Mucosa of gallbladder (tissue), 1 donor: ENCODE measurements at places on chromosomes 1 and 21.

DNA sequence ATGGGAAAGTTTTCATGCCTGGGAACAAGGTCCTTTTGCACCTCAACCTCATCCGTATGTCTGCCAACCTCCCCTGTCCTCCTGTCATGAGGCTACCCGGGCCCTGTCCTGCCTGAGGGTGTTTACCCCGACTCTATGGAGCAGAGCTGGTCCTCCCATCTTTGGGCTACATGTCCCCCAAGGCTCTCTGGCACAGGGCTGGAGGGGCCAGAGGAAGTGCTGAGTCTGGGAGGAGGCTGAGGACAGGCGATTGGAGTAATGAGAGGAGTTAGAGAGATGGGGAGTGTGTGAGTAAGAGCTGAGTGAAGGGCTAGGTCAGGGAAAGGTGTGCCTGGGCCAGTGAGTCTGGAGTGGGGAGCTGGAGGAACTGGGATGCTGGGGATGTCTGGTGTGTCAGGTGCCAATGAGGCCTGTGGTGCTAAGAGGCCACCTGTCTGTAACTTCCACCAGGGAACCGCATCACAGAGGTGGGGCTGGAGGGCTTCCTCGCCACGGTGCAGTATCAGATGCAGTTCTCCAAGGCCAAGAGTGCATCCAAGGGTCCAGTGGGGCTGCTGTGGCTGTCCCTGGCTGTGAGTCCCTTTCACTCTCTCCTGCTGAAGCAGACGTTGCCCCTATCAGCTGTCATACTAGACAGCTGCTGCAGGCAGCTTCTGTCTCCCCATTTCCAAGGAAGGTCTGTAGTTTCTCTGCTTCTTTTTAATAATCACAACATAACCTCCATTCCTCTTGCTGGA is 11.7 kb downstream of the LRRC71 start:
- no peak for DNase-seq

GRCh38 chr1:208237241-208237640 is 6.9 kb downstream of the PLXNA2 start:
- DNase-seq = no peak

- peak; percentile 74 for DNase-seq
Observed at GRCh38 chr1:201488830-201489589, 17.9 kb downstream of the CSRP1 start.

DNA sequence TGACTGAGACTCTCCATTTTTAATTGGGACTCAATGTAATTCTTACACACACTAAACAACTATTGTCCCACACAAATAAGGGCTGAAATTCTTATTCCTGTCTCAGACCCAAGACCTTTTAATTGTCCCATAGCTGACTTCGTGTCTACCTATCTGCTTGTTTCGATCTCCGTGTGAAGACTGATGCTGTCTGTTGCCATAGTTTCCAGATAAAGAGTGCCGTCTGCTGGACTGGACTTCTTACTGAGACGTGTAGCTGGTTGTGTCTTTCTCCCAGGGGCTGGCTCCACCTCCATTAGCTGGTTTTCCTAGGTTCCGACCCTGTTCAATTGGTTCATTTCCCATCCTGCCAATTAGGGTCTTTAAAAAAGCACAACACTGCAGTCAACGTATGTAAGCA is 235.3 kb upstream of the PLXNA2 start:
- DNase-seq = no peak

- peak; percentile 86 for DNase-seq
Observed at GRCh38 chr1:109910123-109910962, at the start of gene CSF1. TSS of gene CSF1 (plus strand) at chr1:109910849. CDS start at chr1:109911024, 175 bp downstream.

DNA sequence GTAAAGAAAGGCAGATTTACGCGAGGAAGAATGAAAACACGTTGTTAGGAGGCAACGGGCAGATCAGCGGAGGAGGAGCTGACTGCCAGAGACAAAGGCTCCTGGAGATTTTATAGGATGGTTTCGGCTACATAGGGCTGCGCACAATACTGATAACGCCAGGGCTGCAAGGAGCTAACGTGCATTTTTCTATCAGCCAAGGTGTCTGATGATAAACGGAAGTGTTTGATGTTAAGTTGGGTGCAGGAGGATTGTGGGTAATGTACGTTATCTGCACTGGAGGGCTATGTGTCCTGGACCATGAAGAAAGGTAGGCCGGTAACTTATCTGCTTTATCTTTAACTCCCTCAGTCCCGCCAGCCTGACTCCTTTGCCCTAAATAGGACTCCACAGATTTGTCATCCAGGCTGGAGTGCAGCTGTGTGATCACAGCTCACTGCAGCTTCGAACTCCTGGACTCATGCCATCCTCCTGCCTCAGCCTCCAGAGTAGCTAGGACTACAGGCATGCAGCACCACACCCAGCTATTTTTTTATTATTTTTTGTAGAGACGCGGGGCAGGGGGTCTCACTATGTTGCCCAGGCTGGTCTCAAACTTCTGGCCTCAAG is 29.6 kb downstream of the SETD4 start:
- no peak for DNase-seq

DNA sequence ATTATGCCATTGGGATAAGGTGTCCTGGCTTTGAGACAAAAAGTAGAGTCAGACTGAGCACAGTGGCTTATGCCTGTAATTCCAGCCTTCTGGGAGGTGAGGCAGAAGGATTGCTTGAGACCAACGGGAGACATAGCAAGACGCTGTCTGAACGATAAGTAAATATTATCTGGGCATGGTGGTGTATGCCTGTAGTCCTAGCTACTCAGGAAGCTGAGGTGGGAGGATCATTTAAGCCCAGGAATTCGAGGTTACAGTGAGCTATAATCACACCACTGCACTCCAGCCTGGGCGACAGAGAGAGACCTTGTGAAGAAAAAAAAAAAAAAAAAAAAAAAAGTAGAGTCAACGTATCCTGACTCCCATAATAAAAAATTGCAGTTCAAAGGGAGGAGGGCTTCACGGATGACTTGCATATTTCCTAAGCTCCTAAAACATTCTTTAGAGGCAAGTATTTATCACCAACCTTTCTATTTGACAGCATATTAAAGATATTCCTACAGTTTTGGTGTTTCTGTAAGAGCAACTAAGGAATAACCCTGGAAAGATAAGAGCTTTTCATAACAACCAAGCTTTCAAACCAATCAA is 141.2 kb downstream of the SLC44A5 start:
- no peak for DNase-seq

DNA sequence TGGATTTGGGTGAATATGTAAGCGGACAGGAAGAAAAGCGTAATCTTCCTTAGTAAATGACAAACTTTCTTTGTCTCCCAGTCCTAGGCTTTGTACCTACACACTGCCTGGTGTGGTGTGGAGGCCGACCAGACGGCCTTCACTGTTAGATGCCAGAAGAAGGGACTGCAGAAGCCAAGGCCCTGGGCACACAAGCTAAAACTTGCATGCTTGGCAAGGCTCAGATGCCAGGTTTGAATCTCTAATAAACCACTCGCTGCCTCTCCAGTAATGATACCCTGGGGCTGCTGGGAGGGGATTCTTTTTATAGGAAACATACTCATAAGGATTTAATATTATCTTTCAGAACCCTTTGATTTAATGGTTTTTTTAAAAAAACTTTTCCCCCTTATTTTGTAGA is 263.8 kb downstream of the PTPRC start:
- DNase-seq = no peak

- DNase-seq = no peak
Observed at GRCh38 chr1:185063719-185064118, 18.4 kb downstream of the RNF2 start.

GRCh38 chr1:149845416-149845815 is 54.0 kb upstream of the BOLA1 start:
- no peak for DNase-seq

- no peak for DNase-seq
Observed at GRCh38 chr1:3716351-3716750, 35.9 kb upstream of the CCDC27 start.

- peak; percentile 47 for DNase-seq
Observed at GRCh38 chr1:211517006-211517405, 25.0 kb upstream of the RD3 start.

- DNase-seq = peak; percentile 61
Observed at GRCh38 chr1:1050577-1051052, 23.5 kb downstream of the RNF223 start.

DNA sequence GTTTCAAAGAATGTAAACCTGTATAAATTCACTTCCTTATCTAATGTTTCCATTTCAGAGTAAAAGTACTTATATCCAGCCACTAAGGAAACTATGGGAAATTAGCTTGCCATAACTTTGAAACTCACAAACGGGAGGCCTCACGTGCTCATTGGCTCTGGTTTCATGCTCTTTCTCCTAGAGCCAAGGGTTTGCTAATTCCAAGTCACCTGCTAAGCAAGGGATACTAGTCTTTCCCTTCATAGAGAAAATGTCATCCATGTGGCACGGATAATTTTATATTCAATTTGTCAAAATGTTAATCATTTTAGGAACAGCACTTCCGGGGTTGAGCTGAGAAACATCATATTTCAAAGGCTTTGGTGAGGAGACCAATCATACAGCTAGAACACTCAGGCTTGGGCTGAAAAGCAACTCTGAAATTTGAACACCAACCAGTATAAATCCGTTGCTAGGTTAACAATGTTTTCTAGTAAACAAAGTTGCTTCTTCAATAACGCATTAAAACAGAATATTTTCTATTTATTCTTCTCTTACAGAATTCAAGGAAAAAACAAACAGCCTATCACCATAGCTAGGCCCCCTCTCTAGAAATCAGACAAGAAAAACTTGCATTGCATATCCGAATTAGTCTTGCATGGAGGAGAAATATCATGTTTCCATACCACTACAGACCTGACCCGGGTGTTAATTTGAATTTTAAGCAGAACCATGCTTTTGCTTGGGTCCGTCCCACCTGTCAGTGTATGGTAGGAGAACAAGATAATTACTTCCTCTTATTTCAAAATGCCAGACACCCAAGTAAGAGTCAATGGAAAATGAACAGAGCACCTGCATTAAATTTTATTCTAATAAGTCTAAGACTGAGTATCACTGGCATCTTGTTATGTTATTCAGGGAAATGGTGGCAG is 196.1 kb upstream of the ESRRG start:
- DNase-seq = no peak

GRCh38 chr1:214899908-214900460 is 182.6 kb upstream of the KCNK2 start:
- no peak for DNase-seq

DNA sequence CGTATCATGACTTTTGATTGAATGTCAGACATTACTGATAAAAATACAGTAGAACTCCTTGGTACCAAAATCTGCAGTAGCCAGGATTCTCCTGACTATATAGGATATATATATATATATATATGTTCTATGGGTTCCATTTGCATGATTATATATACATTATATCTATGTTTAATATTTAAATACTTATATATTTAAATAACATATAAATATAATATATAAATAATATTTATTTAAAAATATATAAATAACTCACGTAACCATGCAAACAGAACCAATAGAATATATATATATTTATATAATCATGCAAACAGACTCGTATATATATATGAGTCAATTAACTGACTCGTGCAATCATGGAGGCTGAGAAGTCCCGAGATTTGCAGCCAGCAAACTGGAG is 278.8 kb upstream of the PLXNA2 start:
- DNase-seq = no peak

DNA sequence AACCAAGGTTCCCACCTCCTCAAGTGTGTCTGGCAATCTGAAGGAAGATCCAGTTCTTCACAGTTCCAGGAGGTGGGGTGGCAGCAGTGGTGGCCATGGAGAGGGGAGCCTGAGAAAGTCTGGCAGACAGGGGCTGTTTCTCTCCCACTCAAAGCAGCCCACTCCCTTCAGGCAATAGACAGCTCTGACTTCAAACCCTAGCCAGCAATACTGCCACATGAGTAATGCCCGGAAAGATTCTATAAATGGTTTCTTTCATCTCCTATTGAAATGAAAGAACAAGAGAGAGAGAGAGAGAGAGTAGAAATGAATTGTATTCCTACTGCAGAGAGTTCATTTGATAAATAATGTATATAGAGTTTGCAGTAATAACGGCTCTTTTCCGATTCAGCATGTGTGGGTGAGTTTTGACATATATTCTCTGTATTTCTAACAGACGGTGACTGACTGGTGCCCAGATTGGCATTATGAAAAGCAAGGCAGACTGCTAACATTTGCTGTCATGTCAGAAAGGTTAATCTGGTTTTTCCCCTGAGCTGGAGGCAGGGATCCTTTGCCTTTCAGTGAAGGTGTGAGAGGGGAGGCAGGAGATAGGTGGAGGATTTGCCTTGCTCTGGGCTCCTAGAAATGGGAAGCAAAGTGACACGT is 267.1 kb upstream of the KIAA0040 start:
- DNase-seq = no peak

DNA sequence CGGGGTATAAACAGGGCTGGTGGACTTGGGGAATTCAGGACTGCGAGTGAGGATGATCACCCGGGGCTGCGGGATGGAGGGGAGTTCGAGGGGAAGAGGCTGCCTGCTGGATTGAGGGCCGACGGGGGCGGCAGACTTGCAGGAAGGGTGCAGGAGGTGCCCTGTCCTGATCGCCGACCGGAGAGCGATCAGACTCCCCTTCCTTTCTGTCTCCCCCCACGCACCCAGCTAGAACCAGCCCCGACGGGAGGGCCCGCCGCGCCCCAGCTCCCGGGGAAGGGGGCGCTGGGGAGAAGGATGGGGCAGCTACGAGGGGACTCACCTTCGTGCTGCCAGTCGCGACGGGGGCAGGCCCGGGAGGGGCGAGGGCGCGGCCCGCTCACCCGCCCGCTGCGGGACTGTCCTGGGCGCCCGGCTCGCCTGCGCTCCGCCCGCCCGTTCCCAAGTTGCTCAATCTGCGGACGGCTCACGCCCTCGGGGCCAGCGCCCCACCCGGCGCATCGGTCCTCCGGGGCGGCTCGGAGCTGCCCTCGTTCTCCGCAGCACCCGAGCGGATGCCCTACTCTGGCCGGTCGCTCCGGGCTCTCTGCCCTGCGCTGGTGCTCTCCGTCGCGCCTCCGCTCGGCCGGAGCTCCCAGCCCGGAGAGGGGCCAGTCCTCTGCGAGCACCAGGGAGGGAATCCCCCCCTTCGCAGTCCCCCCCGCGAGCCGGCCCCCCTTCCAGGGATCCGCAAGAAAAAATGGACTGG is at the start of gene RSPO1:
Gene RSPO1 (minus strand): TSS at position 649 of the 748 bp plus-strand sequence. CDS start 5,231 bp downstream, outside the sequence.
- no peak for DNase-seq

DNA sequence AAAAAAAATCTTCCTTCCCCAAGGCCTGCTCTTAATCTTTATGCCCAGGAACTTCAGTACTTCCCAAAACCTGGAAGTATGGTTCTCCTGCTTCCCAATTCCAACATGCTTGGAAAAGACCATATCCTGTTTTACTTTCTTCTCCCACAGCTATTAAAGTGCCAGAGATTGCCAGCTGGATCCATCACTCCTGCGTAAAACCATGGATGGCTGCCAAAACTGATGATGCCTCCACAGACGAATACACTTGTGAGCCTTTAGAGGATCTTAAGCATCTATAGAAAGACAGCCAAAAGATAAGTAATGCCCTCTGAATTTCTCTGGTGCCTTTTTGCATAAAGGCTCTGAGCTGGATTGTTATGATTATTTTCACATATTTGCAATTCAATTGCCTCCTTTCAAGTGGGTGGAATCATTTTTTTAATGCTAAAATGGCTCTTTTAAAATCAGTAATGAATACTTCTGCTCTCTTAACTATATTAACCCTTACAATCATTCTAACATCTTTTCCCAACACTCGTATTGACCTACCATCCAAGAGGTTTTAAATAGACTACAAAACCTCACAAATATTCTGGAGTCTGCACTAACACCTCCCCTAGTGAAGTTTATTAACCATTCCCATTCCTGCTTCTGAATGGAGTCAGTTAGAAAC is 1807.8 kb downstream of the BRINP3 start:
- no peak for DNase-seq

- DNase-seq = peak; percentile 25
Observed at GRCh38 chr1:211892577-211892976, 62.0 kb upstream of the LPGAT1 start.

GRCh38 chr1:45820173-45820572 is 16.8 kb downstream of the MAST2 start:
- no peak for DNase-seq

GRCh38 chr1:28243685-28244311 is 7.9 kb downstream of the ATP5IF1 start:
- DNase-seq = no peak
